Epithelial cell of esophagus (primary cell): ENCODE measurements at places on chromosomes 4 and X.

GRCh38 chr4:116531870-116532269, 553.5 kb downstream of the TRAM1L1 start:
- no peak for DNase-seq

DNA sequence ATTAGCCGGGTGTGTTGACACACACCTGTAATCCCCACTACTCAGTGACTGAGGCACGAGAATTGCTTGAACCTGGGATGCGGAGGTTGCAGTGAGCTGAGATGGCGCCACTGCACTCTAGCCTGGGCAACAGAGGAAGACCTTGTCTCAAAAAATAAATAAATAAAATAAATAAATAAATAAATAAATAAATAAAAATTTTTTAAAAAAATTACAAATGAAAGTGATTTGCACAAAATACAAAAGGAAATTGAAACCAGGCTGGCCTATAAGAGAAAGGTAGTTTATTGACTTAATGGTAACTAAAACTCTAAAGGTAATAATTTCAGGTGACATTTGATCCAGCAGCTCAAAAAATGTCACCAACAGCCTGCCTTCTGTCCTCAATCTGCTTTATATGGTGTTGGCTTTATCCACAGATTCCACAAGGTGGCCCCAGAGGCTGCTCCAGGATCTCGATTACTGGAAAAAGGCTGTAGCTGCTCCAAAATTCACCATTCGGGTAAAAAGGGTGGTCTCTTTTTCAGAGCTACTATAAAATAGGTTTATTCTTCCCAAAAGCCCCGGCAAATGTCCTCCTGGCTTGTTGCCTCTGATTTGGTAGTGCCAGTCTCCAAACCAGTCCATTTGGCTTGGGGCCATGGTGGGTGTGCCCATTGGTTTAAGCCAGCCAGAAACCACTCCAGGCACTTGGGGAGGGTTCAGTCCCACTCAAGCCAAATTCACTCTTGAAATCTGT, 61.4 kb upstream of the TRIM2 start:
- DNase-seq = peak; percentile 70

- DNase-seq = no peak
Measured at GRCh38 chrX:116172976-116173375, 2.4 kb downstream of the AGTR2 start.

- no peak for DNase-seq
Measured at GRCh38 chrX:51893931-51894696, 691 bp downstream of the MAGED1 start.

GRCh38 chr4:25914670-25915352, 791 bp downstream of the SMIM20 start:
- DNase-seq = no peak

- no peak for DNase-seq
Measured at GRCh38 chr4:145776208-145776607, 96.3 kb downstream of the C4orf51 start.

DNA sequence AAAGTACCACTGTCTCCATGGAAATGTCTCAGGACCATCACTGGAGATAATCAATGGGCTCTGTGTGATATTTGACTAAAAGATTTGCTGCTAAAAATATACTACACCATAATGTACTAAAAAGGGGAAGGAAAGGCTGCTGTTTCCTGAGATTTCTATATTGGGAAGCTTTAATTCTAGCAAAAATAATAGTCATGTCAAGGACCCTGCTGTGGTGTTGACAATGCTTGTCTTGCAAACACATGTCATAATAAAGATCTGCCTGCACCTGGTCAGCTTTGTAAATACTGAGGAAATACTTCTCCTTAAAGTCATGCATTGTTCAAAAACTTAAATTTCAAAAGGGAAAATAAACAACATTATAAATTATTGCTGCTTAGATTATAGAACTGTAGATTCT, 417.9 kb downstream of the GPM6A start:
- no peak for DNase-seq

DNA sequence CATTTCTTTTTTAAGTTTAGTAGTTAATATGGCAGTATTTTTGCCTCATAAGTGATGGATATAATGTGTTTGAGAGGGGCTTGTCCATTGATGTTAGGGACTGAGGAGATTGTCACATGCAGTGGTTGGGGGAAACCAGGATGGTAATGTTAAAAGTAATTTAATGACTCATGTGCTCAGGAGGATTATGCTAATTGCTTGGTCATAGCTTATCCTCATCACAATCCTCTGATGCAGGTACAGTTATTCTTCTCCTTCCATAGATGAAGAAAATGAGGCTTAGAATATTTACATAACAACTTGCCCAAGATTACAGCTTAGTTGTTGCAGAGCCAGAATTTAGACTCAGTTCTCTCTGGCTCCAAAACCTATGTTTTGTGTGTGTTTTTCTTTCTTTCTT, 94.4 kb upstream of the SCML1 start:
- DNase-seq = peak; percentile 24

- peak; percentile 85 for DNase-seq
Measured at GRCh38 chr4:113153529-113154101, 104.2 kb downstream of the ANK2 start.

GRCh38 chrX:5290635-5291034, 938.0 kb downstream of the NLGN4X start:
- DNase-seq = no peak

DNA sequence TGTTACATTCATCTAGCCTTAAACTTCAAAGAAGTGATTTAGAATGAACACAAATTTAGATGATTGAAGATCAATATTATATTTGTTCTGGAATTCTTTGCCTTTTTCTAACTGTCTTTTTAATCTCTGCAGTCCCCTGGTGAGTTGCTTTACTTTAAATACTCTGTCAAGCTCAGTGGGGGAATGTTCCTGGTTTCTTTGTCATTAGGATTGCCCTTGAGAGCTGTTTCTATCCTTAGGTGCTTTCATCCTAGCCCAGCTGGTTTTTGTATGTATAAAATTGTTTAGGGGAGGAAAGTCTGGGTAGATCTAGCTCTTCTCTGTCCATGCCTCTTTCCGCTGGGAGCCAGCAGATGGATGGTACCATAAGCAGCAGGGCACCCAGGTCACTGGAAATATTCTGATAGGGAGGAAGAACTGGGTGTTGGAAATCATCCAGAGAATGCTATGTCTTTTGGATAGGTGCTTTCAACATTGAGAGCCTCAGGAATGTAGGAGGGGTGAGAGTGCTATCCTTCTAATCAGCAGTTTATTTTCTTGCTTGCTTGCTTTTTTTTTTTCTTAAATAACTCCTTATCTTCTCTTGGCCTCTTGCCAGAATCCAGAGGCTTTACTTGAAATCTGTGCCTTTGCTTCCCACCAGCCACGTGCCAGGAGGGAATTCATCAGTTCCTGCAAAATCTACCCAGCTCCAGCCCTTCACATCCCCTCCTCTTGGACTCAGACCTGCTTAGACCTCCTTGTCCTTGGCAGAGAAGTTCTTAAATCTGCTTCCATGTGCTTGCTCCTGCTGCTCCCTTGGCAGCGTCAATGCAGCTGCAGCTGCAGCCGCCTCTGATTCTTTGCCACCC, 215.3 kb upstream of the ANXA3 start:
- DNase-seq = peak; percentile 1

DNA sequence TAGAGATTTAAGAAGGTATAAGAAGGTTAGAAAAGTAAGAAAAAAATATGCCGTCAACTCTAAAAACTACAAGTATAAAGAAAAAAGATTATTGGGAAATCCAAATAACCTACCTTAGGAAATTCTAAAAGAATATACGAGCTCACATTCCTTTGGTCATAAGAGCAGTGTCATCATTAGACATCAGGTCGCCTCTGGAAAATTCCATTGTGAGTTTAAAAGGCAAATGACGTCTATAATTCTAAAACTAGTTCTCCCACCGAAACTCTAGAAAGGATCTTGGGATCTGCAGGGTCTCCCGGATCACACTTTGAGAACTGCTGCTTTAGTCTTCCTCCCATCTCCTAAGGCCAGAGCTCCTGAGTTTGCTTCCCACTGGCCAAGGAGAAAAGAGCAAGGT, 518 bp upstream of the SAT1 start:
- DNase-seq = no peak

GRCh38 chr4:87967193-87967592, 8.3 kb upstream of the SPP1 start:
- no peak for DNase-seq

DNA sequence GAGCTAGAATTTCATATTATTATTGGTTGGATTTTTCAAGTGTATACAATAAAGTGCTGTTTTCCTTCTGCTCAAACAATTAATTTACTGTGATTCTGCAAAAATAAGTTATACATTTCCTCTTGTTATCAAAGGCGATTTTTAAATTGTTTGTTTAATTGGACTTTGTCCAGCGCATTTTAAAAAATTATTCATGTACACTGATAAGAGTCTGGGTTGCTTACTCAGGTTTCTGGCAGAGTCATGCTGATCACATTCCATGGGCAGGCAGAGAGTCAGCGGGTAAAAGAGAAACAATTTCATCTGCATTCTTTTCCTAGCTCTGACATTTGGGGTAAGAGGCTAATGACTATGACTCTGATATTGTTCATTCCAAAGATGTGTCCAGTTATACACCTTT, 8.9 kb downstream of the FAT4 start:
- DNase-seq = peak; percentile 68

DNA sequence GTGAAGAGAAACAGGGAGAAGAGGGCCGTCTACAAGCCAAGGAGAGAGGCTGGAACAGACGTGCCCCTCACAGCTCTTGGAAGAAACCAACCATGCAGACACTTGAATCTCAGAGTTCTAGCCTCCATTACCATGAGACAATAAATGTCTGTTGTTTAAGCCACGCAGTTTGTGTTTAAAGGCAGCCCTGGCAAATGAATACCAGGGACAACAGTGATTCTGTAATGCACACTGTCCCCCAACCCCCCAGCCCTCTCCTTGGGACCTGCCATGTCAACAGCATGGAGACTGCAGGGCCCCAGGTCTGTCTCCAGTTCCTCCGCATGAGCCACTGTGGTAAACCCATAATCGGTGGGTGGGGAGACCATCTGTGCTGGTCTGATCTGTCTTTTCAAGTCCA, 348.0 kb upstream of the KLF3 start:
- DNase-seq = no peak
